ENCODE measurements at places on chromosomes 7 and 10.

GRCh38 chr10:72229261-72230251, 13.5 kb upstream of the ASCC1 start:
- DNase-seq: no peak

GRCh38 chr10:1209355-1209979, 153.3 kb downstream of the WDR37 start:
- DNase-seq: no peak

- no peak for DNase-seq
Observed at GRCh38 chr10:97053276-97053675, 132.5 kb downstream of the SLIT1 start.

DNA sequence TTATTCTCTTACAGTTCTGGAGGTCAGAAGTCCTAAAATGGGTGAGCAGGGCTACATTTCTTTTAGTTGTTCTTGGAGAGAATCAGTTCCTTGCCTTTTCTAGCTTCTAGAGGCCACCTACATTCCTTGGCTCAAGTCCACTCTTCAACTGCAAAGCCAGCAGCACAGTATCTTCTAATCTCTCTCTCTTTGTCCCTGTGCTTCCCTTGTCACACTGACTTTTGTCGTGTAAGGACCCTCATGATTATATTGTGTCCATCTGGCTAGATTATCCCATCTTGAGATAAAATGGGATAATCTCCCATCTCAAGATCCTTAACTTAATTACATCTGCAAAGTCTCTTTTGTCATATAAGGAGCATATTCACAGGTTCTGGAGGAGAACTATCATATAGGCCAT, 359.0 kb downstream of the ADRA2A start:
- DNase-seq: no peak

GRCh38 chr7:16091701-16092310, 329.5 kb downstream of the CRPPA start:
- DNase-seq: no peak

DNA sequence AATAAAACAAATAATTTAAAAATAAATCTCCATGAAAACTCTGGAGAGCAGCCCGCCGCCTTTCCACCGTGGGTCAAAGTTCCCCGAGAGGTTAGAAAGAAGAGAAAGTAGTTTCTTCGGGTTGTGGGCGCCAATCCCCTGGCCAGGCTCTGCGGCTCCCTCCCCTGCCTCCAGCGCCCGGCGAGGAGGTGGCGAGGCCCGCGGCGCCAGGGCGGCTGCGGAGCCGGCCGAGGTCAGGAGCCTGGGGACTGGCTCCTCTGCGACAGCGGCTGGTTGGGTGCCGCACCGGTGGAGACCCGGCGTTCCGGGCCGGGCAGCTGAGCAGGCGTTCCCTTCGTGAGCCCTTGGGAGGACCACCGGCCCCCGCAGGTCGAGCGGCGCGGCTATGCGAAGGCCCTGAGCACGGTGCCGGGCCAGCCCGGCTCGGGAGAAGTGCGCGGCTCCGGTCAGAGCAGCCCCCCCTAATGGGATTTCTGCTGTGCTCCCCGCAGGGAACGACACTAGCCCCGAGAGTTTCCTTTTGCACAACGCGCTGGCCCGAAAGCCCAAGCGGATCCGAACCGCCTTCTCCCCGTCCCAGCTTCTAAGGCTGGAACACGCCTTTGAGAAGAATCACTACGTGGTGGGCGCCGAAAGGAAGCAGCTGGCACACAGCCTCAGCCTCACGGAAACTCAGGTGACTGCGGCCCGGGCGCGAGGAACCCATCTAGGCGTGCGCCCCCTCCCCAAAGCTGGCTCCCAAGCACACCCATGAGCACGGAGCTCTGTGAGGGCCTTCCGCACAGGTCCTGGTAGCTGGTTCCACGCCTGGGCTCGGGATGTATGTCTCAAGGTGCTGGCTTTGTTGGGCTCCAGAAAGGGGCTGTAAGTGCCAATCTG, 2.8 kb downstream of the EMX2 start:
- no peak for DNase-seq

DNA sequence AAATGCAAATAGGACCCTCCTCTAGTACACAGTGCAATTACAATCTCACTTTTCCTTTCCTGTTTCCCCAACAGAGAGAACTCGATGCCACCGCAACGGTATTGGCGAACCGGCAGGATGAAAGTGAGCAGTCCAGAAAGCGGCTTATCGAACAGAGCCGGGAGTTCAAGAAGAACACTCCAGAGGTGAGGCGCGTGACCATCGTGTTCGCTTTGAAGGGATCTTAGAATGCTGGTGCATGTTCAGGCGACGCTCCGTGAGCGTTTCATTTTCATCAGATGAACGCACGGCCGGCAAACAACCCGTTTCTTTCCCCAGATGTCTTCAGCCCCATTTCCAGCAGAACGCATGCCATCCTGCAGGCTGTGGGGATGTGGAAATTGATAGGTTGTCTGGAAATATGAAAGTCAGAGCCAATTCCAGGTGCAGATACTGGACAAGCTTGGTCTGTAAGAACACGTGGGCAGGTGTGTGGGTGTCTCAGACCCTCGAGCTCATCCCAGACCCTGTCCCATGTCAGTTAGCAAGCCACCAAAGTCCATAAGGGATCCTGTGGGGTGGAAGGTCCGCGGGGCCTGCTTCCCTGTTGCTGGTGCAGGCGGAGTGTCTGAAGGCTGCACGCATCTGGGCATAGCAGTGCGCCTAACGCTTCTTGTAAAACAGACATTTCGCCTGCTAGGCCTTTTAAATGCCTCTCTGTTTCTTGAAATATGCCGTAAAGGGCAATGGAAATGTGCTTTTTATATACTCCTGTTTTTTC, 98.8 kb downstream of the CUX1 start:
- DNase-seq: no peak

- DNase-seq: no peak
Observed at GRCh38 chr10:122323189-122323588, 51.3 kb upstream of the PLEKHA1 start.

- no peak for DNase-seq
Observed at GRCh38 chr7:139886206-139886605, 57.1 kb downstream of the TBXAS1 start.

DNA sequence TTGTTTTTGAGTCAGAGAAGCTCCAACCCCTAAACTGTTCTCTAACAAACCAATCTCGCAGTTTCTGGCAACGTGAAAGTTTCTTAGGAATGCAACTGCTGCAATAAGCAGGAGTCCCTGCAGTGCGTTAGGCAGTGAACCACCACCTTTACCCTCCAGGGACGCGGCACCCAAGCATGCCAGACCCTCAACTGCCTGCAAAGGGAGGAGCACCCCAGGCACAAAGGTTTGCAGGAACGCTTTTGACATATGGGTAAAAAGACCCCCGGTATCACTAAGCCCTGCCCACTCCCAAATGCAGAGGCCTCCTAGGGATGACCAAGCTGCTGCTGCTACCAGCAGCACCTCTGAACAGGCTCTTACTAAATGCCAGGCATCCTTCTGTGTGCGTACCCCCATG, 4.7 kb downstream of the TBRG4 start:
- no peak for DNase-seq

- no peak for DNase-seq
Observed at GRCh38 chr10:44413416-44413815, 28.5 kb upstream of the CXCL12 start.

DNA sequence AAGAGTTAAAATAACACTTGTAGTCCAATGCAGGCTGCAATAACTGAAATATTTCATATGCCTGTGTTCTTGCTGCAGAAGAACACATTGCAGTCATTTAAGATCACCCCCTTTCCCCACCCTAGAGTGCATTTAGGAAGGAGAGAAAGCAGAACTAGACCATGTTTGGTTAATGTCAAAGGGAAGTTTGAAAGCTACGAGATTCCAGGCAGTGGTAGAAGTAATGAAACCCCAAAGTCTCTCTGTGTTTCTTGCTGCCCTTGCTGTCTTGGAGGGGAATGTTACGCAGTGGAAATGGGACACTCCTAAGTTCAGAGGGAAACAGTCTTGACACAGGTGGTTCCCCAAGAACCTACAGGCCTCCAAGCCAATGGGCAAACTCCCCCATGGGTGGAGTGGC, 242.9 kb downstream of the PTEN start:
- no peak for DNase-seq

GRCh38 chr10:43263551-43264343, 3.1 kb downstream of the RASGEF1A start:
- DNase-seq: no peak

- DNase-seq: no peak
Observed at GRCh38 chr10:72525277-72525676, 100.6 kb downstream of the MICU1 start.

DNA sequence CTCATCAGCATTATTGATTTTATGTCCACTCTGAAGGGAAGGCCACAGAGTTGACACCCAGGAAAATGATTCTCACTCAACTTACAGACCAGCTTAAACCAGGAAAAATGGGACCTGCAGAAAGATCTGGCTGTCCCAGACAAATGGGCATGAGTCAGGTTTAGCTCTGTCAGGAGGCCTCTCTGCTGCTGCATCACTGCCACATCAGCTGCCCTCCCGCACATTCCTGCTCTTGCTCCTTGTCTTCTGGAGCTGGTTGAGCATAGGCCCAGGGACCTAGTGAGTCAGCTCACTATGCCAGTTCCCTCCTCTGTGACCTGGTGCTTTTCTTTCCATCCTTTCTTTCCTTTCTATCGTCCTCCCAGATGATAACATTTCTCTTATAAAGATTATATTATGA, 18.8 kb upstream of the SMNDC1 start:
- no peak for DNase-seq

GRCh38 chr7:119868387-119868786, 404.6 kb upstream of the KCND2 start:
- no peak for DNase-seq

GRCh38 chr7:116138202-116138801, 72.0 kb upstream of the TES start:
- peak; percentile 37 for DNase-seq

DNA sequence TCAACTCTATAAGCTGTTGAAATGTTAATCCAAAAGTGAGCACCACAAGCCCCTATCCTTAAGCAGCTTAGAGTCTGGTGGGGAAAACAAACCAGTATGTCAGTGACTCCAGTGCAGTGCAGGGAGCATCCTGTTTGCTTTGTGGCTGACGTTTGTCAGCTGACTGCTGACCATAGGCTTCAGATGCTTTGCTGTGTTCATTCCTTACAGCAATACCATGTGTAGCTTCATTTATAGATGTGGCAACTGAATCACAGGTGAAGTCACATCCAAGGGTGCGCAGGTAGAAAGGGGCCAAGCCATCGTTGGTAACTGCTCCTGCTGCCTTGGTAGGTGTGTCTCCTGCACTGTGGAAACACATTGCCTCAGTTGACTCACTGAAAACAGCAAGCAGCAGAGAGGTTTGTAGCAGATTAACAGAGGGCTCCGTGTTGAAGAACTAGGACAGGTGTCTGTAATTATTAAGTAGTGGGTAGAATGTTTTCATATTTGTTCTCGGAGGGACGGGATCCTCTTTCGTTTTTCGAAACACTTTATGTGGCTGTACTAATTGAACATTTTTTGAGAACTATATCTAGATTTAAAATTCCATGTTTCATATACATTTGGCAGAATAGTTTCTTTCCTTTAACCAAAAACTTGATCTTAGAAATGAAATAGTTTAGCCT, 2.0 kb downstream of the INSIG1 start:
- no peak for DNase-seq

DNA sequence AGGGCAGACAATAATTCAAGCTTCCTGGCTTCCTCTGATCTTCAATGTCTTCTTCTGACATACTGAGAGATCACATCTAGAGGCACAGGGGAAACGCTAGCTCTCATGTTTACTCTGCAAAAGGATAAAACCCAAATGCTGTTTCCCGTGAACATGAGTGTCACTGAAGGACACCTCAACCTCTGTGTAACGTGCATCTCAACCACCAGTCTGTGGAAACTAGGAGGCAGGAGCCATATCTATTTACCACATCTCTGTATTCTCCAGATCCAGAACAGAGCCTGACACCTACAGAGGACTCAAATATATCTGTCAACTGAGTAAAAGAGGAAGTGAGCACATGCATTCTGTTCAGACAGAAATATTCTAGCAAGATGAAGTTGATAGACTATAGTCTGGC, 140.3 kb upstream of the TARP start:
- no peak for DNase-seq

DNA sequence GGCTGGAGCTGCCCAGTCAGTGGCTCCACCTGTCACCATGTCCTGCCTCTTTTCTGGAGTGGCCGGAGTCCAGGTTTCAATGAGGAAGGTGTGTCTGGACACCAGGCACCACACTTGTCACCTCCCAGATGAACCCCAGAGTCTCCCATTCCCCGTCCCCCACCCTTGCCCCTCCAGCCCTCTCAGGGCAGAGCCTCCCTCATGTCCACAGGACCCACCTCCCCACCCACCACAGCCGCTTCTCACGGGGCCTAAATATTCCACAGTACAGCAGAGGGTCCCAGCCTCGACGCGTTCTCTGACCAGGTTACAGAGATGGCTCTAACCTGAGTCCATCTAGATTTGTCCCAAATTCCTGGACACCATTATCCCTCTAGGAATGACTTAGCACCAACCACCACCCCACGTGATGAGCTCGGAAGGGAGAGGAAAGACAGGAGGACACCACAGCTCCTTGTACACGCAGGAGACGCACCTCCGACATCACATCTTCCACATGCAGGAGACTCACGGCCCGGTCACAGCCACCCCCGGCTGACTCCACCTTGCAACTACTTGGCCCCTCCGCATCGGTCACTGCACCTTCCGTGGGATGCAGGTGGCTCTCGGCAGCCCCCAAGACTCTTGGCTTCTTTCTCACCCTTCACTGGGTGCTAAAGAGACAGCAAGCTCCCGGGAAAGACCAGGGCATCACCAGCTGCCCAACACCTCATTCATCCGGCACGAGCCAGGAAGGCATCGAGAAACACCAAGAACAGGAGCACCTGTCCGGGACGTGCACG, 560.2 kb downstream of the DNAJB6 start:
- no peak for DNase-seq

All from CD4-positive, alpha-beta memory T cell (primary cell).